ENCODE measurements at places on chromosomes 2 and 18.

- no peak for DNase-seq
Measured at GRCh38 chr2:162821176-162821575, 17.4 kb downstream of the KCNH7 start.

DNA sequence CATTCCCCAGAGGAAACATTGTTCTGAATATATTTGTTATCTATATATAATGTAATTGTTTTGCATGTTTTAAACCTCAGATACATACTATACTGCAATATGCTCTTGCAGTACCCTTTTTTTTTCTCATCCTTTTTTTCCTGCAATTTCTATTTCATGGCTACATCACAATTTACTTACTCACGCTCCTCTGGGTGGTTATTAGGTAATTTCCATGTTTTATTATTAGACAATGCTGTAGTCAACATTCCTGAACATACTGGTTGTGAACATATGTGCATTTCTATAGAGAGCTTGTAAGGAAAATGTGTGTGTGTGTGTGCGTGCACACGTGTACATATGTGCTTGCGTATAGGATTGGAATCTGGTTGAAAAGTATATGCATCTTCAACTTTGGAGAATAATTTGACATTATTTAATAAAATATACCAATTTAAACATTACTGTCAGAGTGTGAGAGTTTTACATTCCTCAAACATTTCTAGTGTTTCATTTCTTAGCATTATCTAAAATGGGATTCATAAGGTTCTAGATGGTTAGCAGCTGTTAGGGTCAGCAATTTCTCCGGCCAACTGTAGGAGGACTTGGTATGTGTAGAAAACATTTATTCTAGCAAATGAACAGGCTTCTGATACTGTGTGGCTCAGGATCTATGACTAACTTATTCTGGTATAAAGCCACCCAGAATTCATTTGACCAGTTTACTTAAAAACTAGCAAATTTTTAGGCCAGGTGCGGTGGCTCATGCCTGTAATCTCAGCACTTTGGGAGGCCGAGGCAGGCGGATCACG is 22.4 kb downstream of the NCOA1 start:
- no peak for DNase-seq

- no peak for DNase-seq
Measured at GRCh38 chr2:161954103-161954502, 119.9 kb downstream of the DPP4 start.

GRCh38 chr18:59219672-59220163 is at the start of gene GRP:
Gene GRP (plus strand): TSS chr18:59220158. CDS start chr18:59220266, 108 bp downstream.
- DNase-seq, result no peak

GRCh38 chr2:239315308-239315707 is 85.5 kb downstream of the HDAC4 start:
- no peak for DNase-seq

DNA sequence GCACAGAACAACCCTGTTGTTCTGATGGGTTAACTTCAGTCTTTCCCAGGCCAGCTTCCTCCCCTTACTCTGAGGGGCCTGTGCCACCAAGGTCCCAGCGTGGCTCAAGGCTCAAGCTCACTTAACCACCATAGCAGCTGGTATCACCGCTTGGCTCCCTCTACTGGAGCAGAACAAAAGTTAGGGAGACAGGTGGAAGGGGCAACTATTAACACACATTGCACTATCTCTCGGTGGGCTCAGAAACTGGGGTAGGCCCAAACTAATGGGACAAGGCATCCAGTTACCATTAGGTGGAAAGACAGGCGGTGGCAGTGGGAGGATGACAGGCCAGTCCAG is 88.7 kb upstream of the ATL2 start:
- DNase-seq, result no peak

- DNase-seq, result no peak
Measured at GRCh38 chr2:26072925-26073768, 39.3 kb downstream of the RAB10 start.

DNA sequence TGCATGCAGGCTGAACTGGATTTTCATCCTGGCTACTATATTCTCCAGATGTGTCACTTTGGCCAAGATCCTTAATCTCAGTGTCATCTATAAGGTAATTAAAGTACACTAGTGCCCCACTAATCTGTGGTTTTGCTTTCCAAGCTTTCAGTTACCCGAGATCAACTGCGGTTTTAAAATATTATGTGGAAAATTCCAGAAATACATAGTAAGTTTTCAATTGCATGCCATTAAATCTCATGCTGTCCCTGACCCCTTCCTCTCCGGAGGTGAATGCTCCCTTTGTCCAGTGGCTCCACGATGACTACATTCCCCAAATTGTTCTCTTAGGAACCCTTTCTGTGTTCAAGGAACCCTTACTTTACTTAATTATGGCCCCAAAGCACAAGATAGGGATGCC is 5.3 kb upstream of the TYMS start:
- DNase-seq, result no peak

- DNase-seq, result no peak
Measured at GRCh38 chr2:196172951-196173350, 1.6 kb upstream of the STK17B start.

GRCh38 chr18:21949326-21950015 is 208.9 kb downstream of the MIB1 start:
- DNase-seq, result no peak

DNA sequence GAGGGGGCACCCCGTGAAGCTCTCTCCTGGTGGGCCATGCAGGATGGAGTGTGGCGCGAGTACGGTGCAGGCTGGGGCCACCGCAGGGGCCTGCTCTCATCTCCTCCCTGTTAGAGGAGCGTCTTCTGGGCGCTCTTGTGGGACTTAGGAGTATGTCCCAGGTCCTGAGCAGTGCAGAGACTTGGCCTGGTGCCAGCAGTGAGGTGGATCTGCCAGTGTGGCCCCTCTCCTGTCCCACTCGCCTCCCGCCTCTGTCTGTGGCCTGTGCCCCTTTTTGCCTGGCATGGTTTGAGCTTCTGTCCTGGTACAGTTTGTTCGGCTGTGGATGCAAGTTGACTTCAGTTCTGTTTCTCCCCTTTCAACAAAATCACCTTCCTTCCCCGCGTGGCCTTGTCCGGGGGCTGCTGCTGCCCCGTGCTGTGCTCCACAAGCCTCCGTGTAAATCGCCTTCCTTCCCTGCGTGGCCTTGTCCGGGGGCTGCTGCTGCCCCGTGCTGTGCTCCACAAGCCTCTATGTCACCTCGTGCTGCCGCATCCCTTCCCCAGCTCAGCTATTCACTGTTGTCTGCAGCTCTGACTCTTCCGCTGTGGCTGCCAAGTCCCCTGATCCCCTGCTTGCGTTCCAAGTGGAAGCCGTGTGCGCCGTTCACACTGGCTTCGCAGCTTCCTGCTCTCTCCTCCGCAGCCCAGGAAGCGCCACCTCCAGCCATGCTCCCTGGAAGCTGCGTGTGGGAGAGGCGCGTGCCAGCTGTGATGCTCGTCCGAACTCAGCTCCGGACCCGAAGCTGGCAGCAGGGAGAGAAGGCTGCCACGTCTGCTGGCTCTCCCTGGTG is 13.7 kb downstream of the LDLRAD4 start:
- no peak for DNase-seq

GRCh38 chr2:183614799-183615435 is 490.7 kb downstream of the NUP35 start:
- no peak for DNase-seq

GRCh38 chr2:28391564-28392296 is 928 bp upstream of the FOSL2 start:
- peak; percentile 85 for DNase-seq

DNA sequence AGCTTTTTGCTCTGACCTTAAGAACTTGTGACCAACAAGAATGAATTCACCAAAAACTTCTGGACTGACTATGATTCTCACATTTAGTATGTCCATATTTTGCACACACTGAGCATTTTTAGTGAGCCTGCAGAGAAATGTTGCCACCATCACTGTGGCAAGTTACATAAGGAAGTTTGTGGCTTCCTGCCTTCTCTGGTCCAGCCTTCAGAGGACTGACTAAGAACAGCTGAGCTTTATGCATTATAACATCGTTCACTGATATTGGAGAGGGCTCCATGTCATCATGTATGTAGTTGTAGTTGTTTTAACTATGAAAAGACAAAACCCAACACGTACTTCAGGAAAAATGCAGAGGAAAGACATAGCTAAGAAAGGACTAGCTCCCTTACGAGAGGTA is 218.0 kb upstream of the CRIM1 start:
- DNase-seq, result no peak

- DNase-seq, result no peak
Measured at GRCh38 chr2:85151026-85151425, 17.8 kb downstream of the TCF7L1 start.
